ENCODE measurements at places on chromosomes 4 and X. TPM values are rescaled to one million over a fixed set of nuclear protein-coding genes. Genes with fewer than 3 reads are reported as not detected.

The MEPE gene
- polyA plus RNA-seq: not detected

The DIPK2B gene
- 0.27 TPM for polyA plus RNA-seq

The RENBP gene
- 32.4 TPM for polyA plus RNA-seq

DNA sequence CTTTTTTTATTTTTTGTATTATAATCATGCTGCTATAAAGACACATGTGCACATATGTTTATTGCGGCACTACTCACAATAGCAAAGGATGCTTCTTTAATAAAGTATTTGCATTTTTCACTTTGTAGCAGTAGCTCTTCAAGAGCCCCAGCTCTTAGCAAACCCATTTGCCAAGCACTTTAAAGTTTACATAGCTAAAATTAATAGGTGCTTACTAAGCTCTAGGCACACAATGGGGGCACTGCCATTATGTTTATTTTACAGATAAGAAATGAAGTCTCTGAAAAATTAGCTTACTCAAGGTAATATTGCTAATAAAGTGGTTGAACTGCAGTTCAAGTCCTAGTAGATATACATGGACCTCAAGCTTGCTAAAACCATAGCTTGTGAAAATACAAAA, 230.3 kb upstream of the ARHGAP24 start:
- no peaks in the 10 kb centered on the region for H3K36me3 ChIP-seq
- DNase-seq: no peak
- no peak overlapping the region for H3K4me3 ChIP-seq
- no peaks in the 10 kb centered on the region for H3K4me1 ChIP-seq

GRCh38 chr4:141352909-141353525, 132.3 kb downstream of the ZNF330 start:
- no peak overlapping the region for H3K27ac ChIP-seq
- H3K4me1 ChIP-seq: no peaks in the 10 kb centered on the region

DNA sequence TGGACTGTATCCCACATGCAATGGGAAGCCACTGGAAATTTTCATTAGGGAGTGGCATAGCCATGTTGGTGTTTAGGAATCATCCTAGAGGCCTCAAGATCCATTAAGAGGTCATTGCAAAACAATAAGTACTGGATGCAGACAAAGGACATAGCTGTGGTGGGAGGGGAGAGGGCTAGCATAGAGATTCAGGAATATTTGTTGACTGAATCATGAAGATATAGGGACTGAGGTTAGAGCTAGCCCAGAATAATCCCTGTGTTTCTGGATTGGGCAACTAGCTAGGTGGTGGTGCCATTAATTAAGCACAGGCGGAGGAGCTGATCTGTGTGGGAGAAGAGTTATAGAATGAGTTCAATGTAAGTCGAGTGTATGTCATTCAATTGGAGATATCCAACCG, 135.0 kb downstream of the RAB28 start:
- no peaks in the 10 kb centered on the region for H3K4me1 ChIP-seq
- H3K36me3 ChIP-seq: peaks cover 2% of the 10 kb centered on the region
- no peaks in the 10 kb centered on the region for H3K27me3 ChIP-seq
- no peak overlapping the region for H3K4me3 ChIP-seq

DNA sequence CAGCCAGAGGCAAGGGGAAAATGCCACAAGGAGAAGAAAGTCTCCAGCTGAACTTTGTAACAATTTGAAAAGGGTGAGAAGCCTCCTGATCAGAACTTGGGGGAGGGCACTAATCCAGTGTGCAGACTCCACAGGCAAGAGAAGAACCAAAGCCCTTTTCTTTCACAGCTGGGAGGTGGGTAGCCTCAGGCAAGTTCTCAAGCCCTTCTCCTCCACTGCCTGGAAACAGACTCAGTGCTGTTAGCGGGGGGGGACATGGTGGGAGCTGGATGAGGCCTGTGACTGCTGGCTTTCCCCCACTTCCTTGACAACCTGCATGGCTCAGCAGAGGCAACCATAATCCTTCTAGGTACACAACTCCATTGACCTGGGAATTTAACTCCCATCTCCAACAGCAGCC, 92.5 kb downstream of the LHFPL1 start:
- no peaks in the 10 kb centered on the region for H3K27me3 ChIP-seq
- no peak overlapping the region for H3K4me3 ChIP-seq
- no peak overlapping the region for H3K27ac ChIP-seq
- H3K4me1 ChIP-seq: no peaks in the 10 kb centered on the region

- no peaks in the 10 kb centered on the region for H3K4me1 ChIP-seq
- peak within 1 kb of the TSS; percentile 17 for H3K4me3 ChIP-seq
- DNase-seq: peak; percentile 91
- H3K27ac ChIP-seq: peak within 1 kb of the TSS; percentile 39
- H3K27me3 ChIP-seq: no peaks in the 10 kb centered on the region
Measured at GRCh38 chr4:170089668-170090351, at the start of gene AADAT. AADAT (minus strand) TSS chr4:170089956; CDS start chr4:170089690, 266 bp downstream.

DNA sequence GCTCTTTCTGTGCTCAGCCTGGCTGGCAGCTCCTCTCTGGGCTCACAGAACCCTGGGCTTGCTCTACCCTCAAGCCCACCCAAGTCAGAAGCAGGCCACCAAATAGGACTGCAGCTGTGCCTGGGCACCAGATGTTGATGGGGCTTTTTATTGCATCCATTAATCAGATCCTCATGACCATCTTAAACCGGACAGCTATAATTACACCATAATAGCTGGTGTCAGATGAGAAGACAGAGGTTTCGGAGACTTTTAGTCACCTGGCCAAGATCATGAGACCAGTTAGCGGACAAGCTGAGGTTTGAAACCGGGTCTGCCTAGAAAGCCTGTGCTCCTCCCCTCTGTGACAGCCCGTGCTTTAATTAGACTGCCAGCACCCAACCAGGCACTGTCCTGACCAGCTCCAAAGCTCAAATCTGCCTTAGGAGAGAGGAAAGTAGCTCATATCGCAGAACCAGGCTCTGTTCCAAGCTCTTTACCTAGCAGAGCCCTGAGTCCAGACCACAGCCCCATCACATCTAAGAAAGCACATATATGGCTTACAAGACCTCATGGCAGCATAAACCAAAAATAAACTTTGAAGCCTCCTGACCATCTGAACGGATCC, 88.9 kb downstream of the JAKMIP1 start:
- H3K4me1 ChIP-seq: no peaks in the 10 kb centered on the region
- H3K36me3 ChIP-seq: no peaks in the 10 kb centered on the region
- H3K27me3 ChIP-seq: no peaks in the 10 kb centered on the region
- no peak for DNase-seq
- no peak overlapping the region for H3K27ac ChIP-seq
- no peak overlapping the region for H3K4me3 ChIP-seq

- H3K36me3 ChIP-seq: no peaks in the 10 kb centered on the region
- H3K4me3 ChIP-seq: no peak overlapping the region
- no peaks in the 10 kb centered on the region for H3K27me3 ChIP-seq
- no peak overlapping the region for H3K27ac ChIP-seq
- peaks cover 8% of the 10 kb centered on the region for H3K4me1 ChIP-seq
Measured at GRCh38 chr4:23884741-23885140, 5.1 kb downstream of the PPARGC1A start.

- H3K4me1 ChIP-seq: no peaks in the 10 kb centered on the region
- H3K27ac ChIP-seq: no peak overlapping the region
- no peak for DNase-seq
- H3K36me3 ChIP-seq: peaks cover 2% of the 10 kb centered on the region
- no peak overlapping the region for H3K4me3 ChIP-seq
Measured at GRCh38 chr4:54265366-54265765, 36.3 kb downstream of the PDGFRA start.

- no peaks in the 10 kb centered on the region for H3K27me3 ChIP-seq
- H3K4me1 ChIP-seq: no peaks in the 10 kb centered on the region
- no peaks in the 10 kb centered on the region for H3K36me3 ChIP-seq
Measured at GRCh38 chrX:3963980-3964379, 250.5 kb upstream of the PRKX start.

DNA sequence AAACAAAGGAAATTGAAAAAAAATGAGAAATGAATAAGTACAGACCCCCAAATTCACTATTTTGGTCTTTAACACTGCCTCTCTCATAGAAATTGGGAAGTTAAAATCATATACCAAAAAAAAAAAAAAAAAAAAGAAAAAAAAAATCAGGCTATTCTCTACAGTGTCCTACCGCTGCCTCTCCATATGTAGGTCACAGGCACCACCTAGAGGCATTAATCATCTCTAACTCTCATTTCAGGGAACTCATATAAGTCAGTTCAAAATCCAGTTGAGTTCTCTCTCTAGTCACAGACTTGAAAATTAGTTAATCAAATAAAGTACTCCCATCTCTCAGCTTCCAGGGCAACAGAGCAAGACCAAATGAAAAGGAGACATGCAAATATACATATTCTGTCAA, 47.9 kb downstream of the COX18 start:
- H3K27ac ChIP-seq: no peak overlapping the region
- H3K4me3 ChIP-seq: no peak overlapping the region
- H3K36me3 ChIP-seq: no peaks in the 10 kb centered on the region

DNA sequence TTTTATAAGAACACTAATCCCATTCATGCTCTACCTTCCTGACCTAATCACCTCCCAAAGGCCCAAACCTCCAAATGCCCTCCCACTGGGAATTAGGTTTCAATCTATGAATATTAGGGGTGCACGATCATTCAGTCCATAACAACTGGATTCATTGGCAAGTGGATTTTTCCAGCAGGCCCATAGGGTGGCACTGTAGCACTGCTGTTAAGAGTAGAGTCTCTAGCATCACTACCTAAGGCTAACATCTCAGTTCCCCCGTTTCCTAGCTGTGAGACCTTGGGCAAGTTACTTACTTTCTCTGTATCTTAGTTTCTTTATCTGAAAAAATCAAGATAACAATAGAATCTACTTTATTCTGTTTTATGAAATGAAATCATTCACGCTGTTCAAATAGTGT, 315.8 kb downstream of the STIM2 start:
- H3K27ac ChIP-seq: no peak overlapping the region
- H3K4me3 ChIP-seq: no peak overlapping the region
- no peaks in the 10 kb centered on the region for H3K36me3 ChIP-seq
- no peaks in the 10 kb centered on the region for H3K27me3 ChIP-seq
- peak; percentile 15 for DNase-seq
- H3K4me1 ChIP-seq: no peaks in the 10 kb centered on the region

Measured in small intestine (tissue), 16 donors.